Stimulated activated CD4-positive, alpha-beta T cell treated with anti-CD3 and anti-CD28 coated beads, Interleukin-1b, Interleukin-23, amount 100 ng/mL, for 1 hour (primary cell): ENCODE measurements at places on chromosomes 13 and 19.

DNA sequence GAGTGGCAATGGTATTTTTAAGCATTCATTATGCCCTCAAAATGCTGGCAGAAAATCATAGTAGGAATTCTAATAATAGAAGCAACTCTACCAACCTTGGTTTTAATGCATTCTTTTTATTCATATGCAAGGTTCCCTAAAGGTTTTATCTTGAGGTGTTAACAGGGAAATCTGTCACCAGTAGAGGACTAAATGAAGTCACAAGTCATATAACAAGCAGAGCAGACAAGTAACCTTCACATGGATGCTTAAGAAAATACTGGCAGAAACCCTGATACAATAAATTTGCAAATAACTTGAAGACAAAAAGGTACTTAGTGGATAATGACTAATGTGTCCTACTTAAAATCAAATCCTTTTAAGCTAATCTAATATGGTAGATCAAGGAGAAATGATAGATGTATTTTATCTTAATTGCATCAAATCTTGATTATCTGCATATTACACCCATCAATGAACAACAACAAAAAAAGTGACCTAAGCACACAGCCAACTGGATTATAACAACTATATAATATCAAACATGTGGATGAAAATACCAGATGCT, 73.3 kb downstream of the RFC3 start:
- no peak for DNase-seq

DNA sequence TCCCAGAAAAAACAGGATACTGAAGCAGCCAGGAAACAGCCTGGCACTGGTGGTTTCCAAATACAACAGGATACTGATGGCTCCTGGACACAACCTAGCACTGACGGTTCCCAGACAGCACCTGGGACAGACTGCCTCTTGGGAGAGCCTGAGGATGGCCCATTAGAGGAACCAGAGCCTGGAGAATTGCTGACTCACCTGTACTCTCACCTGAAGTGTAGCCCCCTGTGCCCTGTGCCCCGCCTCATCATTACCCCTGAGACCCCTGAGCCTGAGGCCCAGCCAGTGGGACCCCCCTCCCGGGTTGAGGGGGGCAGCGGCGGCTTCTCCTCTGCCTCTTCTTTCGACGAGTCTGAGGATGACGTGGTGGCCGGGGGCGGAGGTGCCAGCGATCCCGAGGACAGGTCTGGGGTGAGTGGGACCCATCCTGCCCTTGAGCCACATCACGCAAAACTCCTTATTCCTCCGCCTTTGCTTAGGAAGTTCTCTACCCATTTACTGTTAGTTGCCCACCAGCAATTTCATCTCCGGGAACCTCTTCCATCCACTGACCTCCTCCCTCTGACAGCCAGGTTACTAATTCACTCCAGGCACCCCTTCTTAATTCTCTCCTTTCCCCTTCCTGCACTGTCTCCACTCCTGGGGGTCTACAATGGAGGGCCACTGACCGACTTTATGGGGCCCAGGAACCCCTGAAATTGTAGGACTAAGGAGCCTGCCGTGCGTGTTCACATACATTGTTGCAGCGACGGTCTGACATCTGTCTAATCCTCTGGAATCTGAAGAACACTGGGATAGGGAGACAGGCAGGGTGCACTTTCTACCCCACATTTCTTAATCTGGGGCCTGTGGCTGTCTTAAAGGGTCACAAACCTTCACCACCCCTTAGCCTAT, 1.2 kb downstream of the ITPKC start:
- DNase-seq, result no peak

DNA sequence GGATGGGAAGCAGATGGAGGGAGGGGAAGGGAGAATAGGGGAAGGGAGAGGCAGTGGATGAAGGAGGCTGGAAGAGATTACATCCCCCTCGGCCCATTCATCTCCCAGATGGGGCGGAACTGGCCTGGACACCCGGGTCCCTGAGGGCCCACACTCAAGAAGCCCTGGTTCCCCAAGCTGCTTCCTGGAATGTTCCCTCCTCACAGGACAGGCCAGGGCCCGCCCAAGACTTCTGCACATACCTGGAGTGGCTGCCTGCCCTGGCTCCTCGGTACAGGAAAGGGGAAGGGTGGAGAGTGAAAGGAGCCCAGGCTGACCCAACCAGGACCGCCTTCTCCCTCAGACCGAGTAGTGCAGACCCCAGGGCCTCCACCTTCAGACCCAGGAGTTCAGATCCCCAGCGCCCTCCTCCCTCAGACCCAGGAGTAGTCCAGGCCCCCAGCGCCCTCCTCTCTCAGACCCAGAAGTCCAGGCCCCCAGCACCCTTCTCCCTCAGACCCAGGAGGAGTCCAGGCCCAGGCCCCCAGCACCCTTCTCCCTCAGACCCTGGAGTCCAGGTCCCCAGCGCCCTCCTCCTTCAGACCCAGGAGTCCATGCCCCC, 489 bp downstream of the NTF4 start:
- DNase-seq, result no peak

DNA sequence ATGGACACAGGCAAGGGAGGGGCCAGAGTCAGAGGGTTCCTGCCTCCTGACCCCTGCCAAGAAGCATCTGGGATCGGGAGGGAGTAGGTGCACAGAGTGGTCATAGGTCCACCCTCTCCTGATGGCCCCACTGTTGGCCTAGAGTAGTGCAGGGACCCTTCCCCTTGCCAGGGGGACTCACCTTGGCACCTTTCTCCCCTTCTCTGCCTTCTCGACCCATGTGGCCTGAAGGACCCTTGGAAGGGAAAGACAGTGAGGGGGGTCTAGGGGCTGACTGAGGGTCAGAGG, 33.3 kb upstream of the OLFM2 start:
- DNase-seq, result no peak

GRCh38 chr19:5341448-5341820, 822 bp upstream of the PTPRS start:
- DNase-seq, result no peak

DNA sequence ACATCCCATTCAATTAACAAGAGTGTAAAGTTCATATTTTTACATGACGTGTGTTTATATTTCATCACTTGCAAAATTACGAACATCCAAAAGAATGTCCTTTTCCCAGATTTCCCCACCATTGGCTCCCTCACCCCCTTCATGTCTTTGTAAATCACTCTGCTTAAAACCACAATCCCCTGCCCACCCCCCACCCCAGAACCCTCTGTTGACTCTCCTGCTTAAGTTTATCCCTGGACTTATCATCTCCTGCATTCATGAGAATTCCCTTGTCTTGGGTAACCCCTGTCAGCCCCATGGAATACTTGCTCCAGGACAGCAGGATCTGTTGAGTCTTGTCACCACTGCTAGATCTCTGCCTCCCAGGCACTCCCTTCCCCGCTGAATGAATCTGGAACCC, 109.9 kb downstream of the COL4A1 start:
- DNase-seq, result no peak

- no peak for DNase-seq
Observed at GRCh38 chr13:29713839-29714238, 118.4 kb upstream of the SLC7A1 start.

DNA sequence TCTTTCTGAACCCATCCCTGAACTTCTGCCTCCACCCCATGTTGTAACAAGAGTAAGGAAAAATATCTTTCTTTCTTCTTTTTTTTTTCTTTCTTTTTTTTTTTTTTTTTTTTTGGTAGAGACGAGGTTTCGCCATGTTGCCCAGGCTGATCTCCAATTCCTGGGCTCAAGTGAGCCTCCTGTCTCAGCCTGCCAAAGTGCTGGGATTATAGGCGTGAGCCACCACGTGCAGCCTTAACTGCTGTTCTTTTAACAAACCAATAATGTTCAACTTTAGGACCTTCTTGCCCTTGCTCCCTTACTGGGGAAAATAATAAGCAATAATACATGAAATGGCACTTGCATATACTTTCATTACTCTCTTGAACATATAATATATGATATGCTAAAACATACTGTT, 19.6 kb downstream of the GPR183 start:
- no peak for DNase-seq

DNA sequence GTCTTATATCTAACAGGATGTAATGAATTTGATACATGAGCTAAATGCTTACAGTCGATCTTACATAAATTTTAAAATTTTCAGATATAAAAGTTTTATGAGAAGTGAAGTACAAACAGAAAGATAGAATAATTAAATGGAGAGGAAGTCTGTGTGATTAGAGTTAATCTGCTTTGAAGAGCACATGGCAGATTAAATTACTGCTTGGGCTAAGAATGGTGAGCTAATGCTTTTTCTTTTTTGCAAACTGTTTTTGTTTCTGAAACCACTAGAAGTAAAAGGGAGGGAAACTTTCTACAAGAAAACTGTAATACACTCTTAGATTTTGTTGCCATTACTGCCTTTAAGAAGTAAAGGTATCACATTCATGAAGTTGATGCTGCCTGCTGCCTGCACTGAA, 96.3 kb upstream of the SPRY2 start:
- no peak for DNase-seq

DNA sequence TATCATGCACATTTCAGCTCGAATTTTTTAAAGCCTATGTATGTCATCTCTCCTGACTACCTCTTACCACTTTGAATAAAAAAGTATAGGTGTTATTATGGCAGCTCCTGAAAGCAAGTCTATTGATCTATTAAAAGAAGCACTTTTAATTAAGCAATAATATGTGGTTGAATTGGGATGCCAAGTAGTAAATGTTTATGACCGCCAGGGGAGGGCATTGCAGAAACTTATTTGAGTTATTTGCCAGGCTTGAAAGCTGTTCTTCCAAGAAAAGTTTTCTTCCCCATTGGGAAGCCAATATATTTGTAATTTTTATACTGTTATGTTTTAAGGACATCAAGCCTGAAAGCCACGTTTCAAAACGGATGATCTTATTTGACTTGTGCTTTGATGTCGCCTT, 88.1 kb upstream of the SOX21 start:
- DNase-seq, result no peak

DNA sequence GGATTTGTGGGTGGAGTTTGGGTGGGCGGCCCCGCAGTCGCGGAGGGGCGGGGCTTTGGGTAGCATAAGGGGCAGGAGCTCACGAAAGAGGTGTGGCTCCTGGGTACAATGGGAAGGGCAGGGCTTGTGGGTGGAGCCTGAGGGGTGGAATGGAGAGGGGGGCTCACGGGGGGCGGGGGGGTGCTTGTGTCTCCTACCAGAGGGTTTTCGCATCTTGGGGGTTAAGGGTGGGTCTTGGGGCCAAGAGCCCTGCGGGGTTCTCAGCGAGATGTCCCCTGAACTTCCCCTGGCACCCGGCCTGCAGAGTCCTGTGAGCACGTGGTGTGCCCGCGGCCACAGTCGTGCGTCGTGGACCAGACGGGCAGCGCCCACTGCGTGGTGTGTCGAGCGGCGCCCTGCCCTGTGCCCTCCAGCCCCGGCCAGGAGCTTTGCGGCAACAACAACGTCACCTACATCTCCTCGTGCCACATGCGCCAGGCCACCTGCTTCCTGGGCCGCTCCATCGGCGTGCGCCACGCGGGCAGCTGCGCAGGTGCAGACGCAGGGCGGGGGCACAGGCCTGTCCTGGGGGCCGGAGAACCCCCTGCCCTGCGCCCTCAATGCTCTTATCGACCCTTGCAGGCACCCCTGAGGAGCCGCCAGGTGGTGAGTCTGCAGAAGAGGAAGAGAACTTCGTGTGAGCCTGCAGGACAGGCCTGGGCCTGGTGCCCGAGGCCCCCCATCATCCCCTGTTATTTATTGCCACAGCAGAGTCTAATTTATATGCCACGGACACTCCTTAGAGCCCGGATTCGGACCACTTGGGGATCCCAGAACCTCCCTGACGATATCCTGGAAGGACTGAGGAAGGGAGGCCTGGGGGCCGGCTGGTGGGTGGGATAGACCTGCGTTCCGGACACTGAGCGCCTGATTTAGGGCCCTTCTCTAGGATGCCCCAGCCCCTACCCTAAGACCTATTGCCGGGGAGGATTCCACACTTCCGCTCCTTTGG, 5.1 kb downstream of the FSTL3 start:
- DNase-seq, result peak; percentile 82

DNA sequence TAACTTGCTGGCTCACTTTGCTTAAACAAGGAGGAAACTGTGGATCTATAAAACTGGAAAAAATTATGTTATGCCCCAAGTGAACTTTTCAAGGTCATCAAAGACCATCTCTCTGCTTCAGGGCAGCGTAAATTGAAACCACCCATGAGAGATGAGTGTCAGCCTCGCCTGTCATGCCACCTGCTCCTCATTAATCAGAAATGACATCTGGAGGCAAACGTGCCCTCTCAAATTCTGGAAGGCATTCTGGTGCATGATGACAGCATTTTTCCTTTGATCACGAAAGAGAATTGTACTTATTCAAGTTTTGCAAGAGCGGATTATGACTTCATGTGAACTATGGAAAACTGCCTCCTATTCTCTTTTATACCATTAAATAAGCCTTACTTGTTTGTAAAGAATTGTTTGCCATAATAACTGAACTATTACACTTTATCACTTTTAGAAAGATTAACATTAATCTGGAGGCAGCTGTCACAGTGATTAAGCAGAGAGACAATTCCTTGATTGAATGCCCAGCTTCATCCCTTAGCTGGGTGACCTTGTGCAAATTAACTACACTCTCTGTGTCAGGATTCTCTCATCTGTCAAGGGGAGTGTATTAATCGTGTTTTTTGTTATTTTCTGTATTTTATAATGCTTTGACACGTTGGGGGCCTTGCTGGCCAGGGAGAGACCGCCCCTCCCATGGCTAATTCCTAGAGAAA, 17.0 kb upstream of the SACS start:
- DNase-seq, result no peak

DNA sequence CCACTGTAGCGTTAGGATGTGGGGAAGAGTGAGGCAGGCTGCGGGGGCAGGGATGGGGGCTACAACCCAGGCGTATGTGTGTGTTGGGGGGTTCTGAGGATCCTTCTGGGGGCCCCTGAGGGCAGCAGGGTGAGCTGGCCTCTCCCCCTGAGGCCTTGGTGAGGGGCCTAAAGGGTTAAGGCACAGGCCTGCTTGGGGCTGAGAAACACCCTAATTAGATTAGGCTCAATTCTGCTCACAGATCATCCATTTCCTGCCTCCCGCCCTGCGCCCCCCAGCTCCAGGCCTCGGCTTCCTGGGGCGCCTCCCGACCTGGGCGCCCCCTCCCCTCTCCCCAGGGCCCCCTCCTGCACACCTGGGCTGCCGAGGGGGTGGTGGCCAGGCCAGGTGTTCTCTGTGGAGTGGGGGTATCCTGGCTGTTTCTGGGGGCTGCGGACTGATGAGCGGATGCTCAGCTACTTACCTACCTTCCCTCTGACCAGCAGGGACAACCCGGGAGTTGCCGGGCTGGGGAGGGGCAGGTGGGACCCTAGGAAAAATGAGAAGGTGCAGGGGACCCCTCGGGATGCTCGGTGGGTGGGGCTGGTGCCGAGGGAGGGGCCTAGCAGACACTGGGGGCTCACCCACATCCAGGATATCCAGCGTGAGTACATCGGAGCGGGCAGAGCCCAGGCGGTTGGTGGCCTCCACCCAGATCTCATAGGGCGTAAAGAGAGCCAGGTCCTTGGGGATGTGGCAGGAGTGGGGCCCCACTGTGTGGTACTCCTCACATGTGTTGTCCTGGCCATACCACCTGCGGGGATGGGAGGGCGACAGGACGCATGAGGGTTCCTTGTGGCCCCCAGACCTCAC, 8.6 kb downstream of the CRLF1 start:
- no peak for DNase-seq
